ENCODE measurements at places on chromosomes 12 and 14.

DNA sequence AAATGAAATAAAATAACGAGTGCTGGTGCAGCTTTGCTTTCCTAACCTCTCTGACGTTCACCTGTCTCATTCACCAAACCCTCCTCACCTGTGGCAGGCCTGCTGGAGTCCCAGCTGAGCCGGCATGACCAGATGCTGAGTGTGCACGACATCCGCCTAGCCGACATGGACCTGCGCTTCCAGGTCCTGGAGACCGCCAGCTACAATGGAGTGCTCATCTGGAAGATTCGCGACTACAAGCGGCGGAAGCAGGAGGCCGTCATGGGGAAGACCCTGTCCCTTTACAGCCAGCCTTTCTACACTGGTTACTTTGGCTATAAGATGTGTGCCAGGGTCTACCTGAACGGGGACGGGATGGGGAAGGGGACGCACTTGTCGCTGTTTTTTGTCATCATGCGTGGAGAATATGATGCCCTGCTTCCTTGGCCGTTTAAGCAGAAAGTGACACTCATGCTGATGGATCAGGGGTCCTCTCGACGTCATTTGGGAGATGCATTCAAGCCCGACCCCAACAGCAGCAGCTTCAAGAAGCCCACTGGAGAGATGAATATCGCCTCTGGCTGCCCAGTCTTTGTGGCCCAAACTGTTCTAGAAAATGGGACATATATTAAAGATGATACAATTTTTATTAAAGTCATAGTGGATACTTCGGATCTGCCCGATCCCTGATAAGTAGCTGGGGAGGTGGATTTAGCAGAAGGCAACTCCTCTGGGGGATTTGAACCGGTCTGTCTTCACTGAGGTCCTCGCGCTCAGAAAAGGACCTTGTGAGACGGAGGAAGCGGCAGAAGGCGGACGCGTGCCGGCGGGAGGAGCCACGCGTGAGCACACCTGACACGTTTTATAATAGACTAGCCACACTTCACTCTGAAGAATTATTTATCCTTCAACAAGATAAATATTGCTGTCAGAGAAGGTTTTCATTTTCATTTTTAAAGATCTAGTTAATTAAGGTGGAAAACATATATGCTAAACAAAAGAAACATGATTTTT lies 17.1 kb upstream of the AMN start:
- DNase-seq: no peak

DNA sequence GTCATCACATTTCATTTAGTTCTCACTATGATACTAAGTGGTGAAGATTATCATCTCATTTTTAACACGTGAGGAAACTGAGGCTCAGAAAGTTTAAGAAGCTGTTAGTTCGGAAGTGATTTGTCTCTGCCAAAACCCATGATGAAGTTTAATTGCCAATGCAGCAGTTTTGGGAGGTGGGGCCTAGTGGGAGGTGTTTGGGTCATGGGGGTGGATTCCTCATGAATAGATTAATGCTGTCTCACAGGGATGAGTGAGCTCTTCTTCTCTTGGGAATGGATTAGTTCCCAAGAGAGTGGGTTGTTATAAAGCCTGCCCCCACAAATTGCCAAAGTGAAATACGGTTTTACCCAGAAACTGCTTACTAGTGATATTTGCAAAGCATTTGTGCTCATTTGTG lies 91.5 kb upstream of the IGF1 start:
- DNase-seq: no peak

DNA sequence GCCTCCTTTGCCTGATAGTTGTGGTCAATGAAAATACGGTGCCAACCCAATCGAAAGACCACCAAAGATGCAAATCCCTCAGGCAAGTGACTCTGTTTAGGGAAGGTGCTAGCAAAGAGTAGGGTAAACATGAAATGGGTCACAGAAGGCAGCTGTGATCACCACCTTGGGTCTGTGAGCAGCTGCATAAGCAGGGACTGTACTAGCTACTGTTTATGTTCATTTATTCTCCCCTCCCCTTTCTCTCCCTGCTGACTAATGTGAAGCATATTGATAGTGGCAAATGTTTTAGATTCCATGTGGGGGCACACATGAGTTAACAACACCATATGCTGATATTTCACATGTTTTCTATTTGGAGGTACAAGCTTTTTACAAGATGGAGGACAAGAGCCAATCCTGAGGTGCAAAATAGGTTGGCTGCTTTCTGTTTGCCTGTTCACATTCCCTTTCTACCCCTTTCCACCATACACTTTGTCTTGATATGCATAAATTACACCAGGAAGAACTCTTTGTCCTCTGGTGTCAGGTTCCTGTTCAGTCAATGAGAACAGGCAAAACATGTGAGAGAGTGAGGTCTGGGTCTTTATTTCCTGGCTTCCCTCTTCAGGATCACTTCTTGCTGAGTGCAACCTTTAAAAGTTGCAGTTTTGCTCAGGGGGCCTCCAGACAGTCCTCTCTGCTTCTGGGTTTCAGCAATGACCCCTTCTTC lies 71.1 kb downstream of the AVPR1A start:
- DNase-seq: no peak

DNA sequence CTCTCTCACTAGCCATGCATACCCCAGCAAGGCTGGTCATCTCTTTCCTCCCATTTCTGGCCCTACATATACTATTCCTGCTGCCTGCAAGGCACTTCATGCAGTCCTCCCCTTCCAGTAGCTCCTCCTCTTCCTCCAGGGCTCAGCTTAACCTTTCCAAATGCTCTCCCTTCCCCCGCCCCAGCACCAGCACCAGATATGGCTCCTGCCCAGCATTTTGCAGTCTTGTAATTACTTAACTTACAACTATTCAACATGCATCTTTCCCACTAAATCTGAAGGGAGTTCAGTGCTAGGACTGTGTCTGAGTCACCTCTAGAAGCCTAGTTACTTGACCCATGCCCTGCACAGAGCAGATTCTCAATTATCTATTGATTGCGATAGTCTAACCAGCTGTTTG lies 1.8 kb upstream of the FBXO21 start:
- DNase-seq: no peak

Data from mucosa of descending colon (tissue), 3 donors.